ENCODE measurements at places on chromosomes 7 and 10.

DNA sequence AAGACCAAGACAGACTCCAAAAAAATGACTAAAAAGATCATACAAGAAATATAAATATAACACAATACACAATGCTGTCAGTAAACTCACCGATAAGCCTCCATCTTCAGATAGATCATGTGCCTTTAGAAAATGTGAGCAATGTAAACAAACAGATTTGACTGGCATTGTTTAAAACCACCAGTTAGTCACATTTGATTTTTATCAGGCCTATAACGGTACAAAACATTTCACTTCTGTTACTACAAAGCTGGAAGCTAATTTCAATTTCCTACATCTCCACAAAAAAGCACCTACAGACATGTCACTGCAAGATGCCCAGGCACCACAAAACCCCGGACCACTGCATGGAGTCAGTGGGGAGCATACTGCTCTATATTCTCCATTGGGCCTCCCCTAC lies 18.9 kb downstream of the SGMS1 start:
- DNase-seq, result no peak

- DNase-seq, result no peak
Observed at GRCh38 chr10:28367929-28368484, 65.1 kb upstream of the MPP7 start.

- DNase-seq, result no peak
Observed at GRCh38 chr7:117875566-117875965, 2.3 kb upstream of the CTTNBP2 start.

GRCh38 chr7:6367701-6368211 lies 80.0 kb downstream of the DAGLB start:
- DNase-seq, result no peak

DNA sequence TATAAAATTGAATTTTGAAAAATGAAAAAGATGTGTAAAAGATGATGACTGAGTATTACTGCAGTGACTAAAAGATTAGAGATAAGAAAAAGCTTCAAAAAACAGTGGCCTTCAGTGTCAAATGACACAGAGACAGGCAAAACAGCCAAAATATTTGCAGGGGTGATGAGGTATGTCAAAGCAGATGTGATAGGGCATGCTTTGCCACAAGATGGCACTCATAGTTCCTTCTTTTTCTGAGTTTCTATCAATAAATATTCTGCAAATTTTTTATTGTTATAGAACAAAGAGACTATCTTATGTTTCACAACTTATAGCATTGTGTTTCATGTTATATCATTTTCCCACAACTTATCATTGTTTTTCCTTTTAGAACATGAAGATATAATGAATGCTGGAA lies 344.1 kb upstream of the HPS1 start:
- DNase-seq, result no peak

DNA sequence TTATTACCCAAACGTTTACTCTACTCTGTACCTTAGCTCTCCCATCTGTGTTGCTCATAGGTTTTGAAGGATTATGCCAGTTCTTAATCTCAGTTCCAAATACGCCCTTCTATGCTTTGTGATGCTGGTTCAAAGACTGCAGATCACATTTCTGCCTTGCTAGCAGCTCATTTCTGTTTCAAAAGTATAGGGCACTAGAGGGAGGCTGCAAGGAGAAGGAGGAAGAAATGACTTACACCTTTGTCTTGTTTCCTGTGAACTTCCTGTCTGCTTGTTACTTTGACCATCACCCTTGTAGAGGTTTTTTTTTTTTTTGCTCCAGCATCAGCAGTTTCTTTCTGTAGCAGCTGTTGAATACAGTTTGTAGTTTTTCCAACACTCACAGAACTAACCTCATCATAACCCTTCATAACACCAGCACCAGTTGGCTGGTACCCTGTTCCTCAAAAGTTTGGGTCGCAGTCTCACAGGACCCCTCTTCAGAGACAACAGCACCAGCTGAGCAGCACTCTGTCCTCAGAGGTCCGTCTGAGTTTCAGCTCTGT lies 16.5 kb downstream of the SLK start:
- no peak for DNase-seq

- no peak for DNase-seq
Observed at GRCh38 chr7:51456431-51457060, 139.9 kb upstream of the COBL start.

DNA sequence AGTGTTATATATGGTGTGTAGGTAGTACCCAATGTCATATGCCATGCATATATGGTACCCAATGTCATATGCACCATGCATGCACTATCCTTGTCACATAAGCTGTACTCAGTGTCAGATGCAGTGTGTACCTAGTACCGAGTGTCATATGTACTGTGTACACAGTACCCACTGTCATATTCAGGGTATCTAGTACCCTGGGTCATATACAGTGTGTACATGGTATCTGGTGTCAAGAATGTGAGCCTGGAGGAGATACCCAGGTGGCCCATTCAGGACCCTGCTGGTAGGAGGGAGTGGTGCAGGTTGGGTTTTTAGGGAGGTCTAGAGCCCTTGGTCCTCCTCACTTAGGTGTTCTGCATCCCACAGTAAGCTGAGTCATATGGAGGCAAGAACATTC lies 1.8 kb downstream of the ZMYND11 start:
- DNase-seq, result no peak

DNA sequence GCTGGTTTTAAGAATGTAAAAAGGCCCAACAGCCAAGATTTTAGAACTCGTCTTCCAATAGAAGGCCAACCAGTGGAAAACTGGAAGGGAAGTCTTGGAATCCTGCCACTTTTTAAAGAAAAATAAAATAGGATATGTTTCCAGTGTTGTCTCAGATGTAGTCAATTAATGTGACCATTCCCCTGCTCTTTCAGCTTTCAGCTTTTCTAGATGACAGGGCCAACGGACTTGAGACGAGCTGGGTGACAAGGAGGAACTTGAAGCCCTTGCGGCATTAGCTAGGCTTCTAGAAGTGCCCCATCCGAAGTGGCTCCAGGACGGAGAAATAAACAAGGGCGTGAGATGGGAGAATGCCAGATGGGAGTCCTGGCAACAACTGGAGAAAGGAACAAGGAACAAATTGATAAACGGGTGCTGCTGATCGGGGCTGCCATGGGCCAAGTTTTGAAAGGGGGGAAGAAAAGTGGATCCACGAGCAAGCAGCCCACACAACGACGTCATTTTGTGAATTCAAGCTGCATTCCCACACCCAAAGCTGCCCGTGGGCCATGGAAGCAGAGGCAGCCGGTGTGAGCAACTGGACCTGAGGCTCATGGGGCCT lies 42.3 kb downstream of the CTBP2 start:
- no peak for DNase-seq

GRCh38 chr7:107450970-107451369 lies 18.9 kb upstream of the GPR22 start:
- DNase-seq, result no peak

GRCh38 chr7:73622909-73623797 lies 1.2 kb downstream of the MLXIPL start:
- peak; percentile 62 for DNase-seq

- DNase-seq, result no peak
Observed at GRCh38 chr7:45944058-45944457, 23.0 kb upstream of the IGFBP3 start.

DNA sequence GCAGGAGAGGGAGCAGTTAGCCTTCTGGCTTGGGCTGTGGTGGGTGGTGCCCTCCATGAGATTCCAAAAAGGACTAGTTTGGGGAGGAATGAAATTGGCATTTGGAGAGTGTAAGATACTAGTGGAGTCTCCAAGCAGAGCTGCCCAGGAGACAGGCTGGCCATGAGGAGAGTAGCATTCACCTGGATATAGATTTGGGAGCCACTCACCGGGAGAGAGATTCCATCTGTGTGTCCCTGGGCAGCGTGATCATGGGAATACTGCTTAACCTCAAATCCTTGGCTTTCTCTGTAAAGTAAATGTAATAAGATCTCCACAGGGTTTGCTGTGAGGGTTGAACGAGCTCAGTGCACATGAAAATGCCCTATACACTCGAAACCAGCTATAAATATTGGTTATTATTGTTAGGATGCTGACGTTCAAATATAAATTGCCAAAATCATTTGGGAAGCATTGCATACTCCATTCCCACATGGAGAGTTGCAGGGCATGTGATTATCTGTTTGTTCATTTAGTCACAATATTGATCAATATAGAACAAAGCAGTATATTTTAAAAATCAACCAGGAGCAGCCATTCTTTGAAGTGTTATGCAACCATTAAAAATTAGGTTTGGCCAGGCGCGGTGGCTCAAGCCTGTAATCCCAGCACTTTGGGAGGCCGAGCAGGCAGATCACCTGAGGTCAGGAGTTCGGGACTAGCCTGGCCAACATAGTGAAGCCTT lies 143.7 kb downstream of the CUX1 start:
- DNase-seq, result no peak

- no peak for DNase-seq
Observed at GRCh38 chr7:108328174-108328651, 128.0 kb downstream of the NRCAM start.

GRCh38 chr7:137933270-137934017 lies 68.4 kb downstream of the CREB3L2 start:
- peak; percentile 23 for DNase-seq

- DNase-seq, result no peak
Observed at GRCh38 chr7:132500727-132501440, 75.4 kb downstream of the PLXNA4 start.

DNA sequence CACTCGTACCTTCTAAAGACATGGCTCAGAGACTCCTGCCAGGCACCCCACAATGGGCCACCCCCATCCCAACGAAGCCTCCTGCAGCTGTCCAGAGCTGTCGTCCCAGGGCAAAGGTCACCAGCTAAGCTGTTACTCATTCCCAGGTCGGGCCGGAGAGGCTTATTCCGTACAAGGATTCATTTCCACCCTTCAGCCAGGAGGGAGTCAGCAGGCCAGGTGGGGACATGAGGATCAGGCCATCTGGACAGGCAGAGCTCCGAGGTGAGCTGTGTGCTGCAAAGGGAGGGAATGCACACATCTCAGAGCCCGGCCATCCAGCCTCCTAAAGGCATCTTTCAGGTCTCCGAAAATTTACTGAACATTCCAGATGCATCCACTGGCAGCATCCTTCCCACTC lies 63.9 kb upstream of the NANOS1 start:
- DNase-seq, result no peak

All from right kidney (tissue), 9 donors.